ENCODE measurements at places on chromosomes 2 and 18. TPM values are rescaled to one million over a fixed set of nuclear protein-coding genes. Genes with fewer than 3 reads are reported as not detected.

CERKL gene
- not detected for total RNA-seq

NT5DC4 gene
- not detected for total RNA-seq

FNDC4 gene
- total RNA-seq, result 2.9 TPM

CXCR1 gene
- total RNA-seq, result 1.1 TPM

GTF3C2 gene
- total RNA-seq, result 17.3 TPM

BCL11A gene
- total RNA-seq, result 37.5 TPM

SCRN3 gene
- total RNA-seq, result 42.6 TPM

CGREF1 gene
- 0.84 TPM for total RNA-seq

NCKAP5 gene
- total RNA-seq, result 4.3 TPM

ACTG2 gene
- total RNA-seq, result 1.9 TPM

GALNT14 gene
- 0.38 TPM for total RNA-seq

MAP3K19 gene
- not detected for total RNA-seq

SRD5A2 gene
- not detected for total RNA-seq

IL18RAP gene
- 0.30 TPM for total RNA-seq

R3HDM1 gene
- total RNA-seq, result 12.5 TPM

SP9 gene
- total RNA-seq, result not detected

HRH4 gene
- total RNA-seq, result 0.19 TPM

RAB31 gene
- total RNA-seq, result 11.7 TPM

MBP gene
- total RNA-seq, result 34.9 TPM

NT5C1B gene
- total RNA-seq, result not detected

SLC23A3 gene
- total RNA-seq, result 0.87 TPM

CNDP1 gene
- not detected for total RNA-seq

XDH gene
- not detected for total RNA-seq

KIF5C gene
- total RNA-seq, result 0.87 TPM

MC4R gene
- total RNA-seq, result not detected

TPO gene
- 5.2 TPM for total RNA-seq

SLC8A1 gene
- 999 TPM for total RNA-seq

UGT1A5 gene
- not detected for total RNA-seq

ASXL3 gene
- 3.2 TPM for total RNA-seq

FAM237A gene
- total RNA-seq, result 1.2 TPM

TDRD15 gene
- total RNA-seq, result not detected

SERPINB7 gene
- not detected for total RNA-seq

DIS3L2 gene
- total RNA-seq, result 16.9 TPM

DSG1 gene
- 0.68 TPM for total RNA-seq

KLHL29 gene
- total RNA-seq, result 0.54 TPM

B3GNT7 gene
- total RNA-seq, result 9.1 TPM

SERPINB4 gene
- not detected for total RNA-seq

ALPI gene
- total RNA-seq, result not detected

CYTIP gene
- 1.7 TPM for total RNA-seq

HAAO gene
- total RNA-seq, result 1.9 TPM

SPDYA gene
- total RNA-seq, result 0.35 TPM

LYPD1 gene
- not detected for total RNA-seq

GRHL1 gene
- total RNA-seq, result 0.81 TPM

CPS1 gene
- 3.0 TPM for total RNA-seq

IL36G gene
- not detected for total RNA-seq

PSTPIP2 gene
- total RNA-seq, result 2.0 TPM

SGO2 gene
- total RNA-seq, result 1.5 TPM

AKAIN1 gene
- total RNA-seq, result not detected

UCN gene
- 0.84 TPM for total RNA-seq

CYP27A1 gene
- 12.5 TPM for total RNA-seq

PIEZO2 gene
- total RNA-seq, result 0.11 TPM

CFAP65 gene
- not detected for total RNA-seq
